Pulmonary artery endothelial cell (primary cell): ENCODE measurements at places on chromosomes 5 and 9. TPM values are rescaled to one million over a fixed set of nuclear protein-coding genes. Genes with fewer than 3 reads are reported as not detected.

DNA sequence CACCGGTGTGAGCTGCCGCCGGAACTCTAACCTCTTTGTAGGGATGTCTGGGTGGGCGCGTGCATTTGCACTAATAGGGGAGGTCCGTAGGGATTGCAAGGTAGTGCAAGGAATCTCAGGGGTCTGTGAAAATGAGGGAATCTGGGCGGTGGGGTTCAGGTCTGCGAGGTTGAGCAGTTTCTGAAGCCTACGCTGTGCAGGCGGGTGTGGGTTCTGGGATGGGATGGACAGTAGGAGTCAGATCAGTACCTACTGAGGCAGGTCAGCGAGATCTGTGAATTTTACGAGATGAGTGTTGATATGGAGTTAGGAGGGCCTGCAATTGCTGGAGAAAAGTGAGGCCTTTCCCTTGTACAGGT lies 856 bp upstream of the ATOSB start:
- DNase-seq, result no peak

DNA sequence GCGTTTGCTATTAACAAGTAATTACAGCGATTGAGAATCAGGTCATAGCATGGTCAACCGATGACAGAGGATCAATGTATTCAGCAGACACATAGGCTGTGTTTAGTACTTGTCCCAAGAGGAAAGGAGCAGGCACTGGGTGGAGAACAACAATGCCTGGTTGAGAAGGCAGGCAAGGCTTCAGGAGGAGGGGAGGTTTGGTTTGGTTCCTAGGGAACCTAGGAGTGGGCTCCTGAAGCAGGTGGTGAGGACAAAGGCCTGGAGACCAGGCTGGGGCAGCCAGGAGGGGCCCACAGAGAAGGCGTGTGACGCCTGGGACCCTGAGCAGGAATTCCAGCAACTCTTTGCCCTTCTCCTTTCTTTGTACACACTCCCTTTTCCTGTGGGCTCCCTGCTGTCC lies 195.6 kb downstream of the SPOCK1 start:
- no peak for DNase-seq

- no peak for DNase-seq
Measured at GRCh38 chr9:113525831-113526230, 62.3 kb downstream of the RGS3 start.

GRCh38 chr9:96874947-96875460 lies 20.7 kb upstream of the ZNF782 start:
- peak; percentile 49 for DNase-seq

Gene NUDT12
- 3.4 and 7.6 TPM in 2 replicates for total RNA-seq

DNA sequence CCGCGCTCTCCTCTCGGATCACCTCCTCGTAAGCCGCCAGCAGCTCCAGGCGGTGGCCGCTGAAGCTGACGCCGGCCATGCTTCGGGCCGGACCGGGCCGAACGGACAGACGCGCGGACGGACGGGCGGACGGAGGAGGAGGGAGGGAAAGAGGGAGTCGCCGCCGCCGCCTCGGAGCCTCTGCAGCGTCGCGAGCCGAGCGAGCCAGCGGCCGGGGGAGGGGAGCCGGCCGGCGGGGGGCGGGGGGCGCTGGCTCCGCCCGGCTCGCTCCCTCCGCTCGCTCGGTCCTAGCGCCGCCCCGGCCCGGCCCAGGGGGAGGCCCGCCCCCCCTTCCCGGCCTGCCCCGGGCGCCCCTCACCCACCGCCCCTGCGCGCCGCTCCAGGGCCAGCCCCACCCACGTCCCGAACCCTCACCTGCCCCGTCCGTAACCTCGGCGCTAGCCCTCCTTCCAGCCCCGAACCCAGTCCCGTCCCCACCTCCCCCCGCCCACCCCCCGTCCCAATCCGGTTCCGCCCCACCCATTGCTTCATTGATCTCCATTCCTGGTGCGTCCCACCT lies at the start of gene DBN1:
TSS of gene DBN1 (minus strand) at position 192 of the 559 bp plus-strand sequence. CDS start at position 79, 113 bp downstream.
- no peak for DNase-seq

DNA sequence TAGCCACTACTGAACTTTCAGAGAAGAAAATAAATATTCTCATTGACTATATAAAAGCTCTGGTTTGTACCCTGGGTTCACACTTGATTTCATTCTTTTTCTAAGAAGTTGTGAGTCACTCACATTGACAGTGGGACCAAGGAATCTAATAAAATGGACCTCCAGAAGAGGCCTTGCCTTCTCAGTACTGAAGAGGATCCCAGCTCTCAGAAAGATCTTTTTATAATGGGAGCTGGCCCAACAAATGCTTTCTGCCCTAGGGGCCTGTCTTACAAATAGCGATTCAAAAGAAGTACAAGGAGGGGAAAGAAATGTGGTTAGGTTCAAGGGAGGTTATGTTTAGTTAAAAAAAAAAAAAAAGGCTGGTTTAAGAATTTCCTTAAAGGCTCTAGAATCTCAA lies 237.9 kb downstream of the ISL1 start:
- no peak for DNase-seq

Gene OMD
- 0.04 and 0.07 TPM in 2 replicates for total RNA-seq

DNA sequence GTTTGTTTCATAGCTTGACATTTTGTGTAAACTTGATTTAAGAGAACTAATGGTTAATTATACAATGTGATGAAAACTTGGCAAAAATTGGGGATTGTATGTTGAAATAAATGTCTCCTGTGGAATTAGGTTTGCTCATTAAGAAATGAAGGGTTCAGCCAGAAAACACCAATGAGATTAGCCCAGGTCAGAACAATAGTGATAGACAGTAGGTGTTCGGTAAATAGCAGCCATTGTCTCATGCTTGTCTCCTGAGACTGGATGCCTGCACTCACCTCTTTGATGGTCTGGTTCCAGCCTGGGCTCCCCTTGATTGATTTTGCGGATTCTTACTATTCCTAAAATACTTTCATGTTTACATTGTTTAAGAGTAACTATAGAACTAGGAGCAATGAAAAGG lies 135.5 kb downstream of the FBN2 start:
- no peak for DNase-seq

GRCh38 chr5:172078726-172079345 lies 72.4 kb upstream of the FBXW11 start:
- no peak for DNase-seq

Gene DIMT1
- 44.6 and 50.6 TPM in 2 replicates for total RNA-seq

- no peak for DNase-seq
Measured at GRCh38 chr5:124957063-124957462, 210.6 kb upstream of the ZNF608 start.

Gene SHC3
- total RNA-seq, result 6.3 and 10.8 TPM in 2 replicates

Gene FAM200C
- 1.9 and 3.8 TPM in 2 replicates for total RNA-seq

Gene BHMT2
- total RNA-seq, result 0.13 and 2.5 TPM in 2 replicates

Gene IL13
- not detected in 2 replicates for total RNA-seq

Gene CDK7
- 64.9 and 77.6 TPM in 2 replicates for total RNA-seq

Gene IFNA2
- total RNA-seq, result not detected in 2 replicates

DNA sequence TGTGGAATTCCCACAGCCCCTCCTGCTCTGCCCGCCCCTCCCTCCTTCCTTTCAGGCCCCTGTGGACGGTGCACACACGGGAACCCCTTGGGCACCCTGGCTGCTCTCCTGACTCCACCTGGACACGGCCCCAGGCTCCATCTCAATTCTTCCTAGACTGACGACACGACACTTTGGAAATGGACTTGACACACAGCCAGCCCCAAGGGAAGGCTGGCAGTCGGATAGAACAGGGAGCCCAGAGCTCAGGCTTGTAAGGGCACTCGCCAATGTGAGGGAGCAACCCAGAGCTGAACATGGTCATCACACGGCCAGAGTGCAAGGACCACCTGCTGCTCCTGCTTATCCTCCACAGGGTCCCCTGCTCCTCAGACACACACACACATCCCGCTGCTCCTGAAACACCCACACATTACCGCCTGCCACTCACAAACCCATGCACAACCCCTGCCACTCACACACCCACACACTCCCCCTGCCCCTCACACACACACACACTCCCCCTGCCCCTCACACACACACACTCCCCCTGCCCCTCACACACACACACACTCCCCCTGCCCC lies 8.9 kb downstream of the SLC9A3 start:
- DNase-seq, result no peak

Gene PCDHGA12
- total RNA-seq, result 5.1 and 8.7 TPM in 2 replicates

DNA sequence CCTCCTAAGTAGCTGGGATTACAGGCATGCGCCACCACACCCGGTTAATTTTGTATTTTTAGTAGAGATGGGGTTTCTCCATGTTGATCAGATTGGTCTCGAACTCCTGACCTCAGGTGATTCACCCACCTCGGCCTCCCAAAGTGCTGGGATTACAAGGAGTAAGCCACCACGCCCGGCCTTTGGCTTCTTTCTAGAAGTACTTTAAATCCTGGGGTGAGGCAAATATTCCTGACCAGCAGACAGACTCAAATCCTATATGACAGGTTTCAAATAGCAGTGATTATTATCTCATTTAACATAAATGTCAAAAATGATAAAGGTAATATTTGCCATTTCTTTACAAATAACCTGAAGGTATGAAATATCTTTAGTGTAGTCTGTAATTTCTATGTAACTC lies 35.6 kb downstream of the ABHD17B start:
- DNase-seq, result no peak

Gene ADAMTS2
- 0.04 TPM in 1 of 2 replicates, not detected in the other for total RNA-seq

Gene EIF4EBP3
- 1.4 and 1.8 TPM in 2 replicates for total RNA-seq

- no peak for DNase-seq
Measured at GRCh38 chr5:171437286-171437821, 17.9 kb downstream of the FGF18 start.

DNA sequence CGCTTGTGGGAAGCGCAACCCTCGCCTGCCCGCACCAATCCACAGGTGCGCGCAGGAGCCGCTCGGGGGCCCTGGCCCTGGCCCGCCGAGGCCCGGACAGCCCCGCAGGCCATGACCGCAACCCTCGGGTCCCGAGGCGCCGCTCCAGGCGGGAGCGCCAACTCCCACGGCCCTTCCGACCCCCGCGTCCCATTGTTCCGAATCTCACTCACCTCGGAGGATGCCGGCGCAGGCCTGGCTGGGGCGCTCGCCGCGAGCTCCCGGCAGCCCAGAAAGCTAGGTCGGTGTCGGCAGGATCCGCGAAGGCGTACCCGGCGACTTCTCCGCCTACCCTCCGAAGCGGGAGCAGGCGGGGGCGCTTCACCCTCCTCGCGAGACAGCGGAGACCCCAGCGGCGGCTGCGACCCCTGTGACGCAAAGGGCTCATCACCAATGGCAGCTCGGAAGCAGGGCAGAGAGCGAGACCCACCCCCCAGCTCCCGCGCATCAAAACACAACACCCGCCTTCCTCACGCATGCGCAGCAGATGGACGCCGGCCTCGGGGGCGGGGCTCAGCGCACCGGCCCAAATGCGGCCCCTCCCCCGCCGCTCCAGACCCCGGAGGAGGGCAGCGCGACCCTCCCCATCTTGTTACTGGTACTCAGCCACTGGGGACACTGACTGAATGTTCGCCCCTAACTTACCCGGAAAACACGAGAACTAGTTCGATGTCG lies 1.4 kb upstream of the SMIM27 start:
- DNase-seq, result peak; percentile 79

- no peak for DNase-seq
Measured at GRCh38 chr5:151642472-151643140, 44.1 kb downstream of the SPARC start.

- no peak for DNase-seq
Measured at GRCh38 chr9:27212191-27212590, 84.8 kb downstream of the EQTN start.
